ENCODE measurements at places on chromosomes 16 and 17. TPM values are rescaled to one million over a fixed set of nuclear protein-coding genes. Genes with fewer than 3 reads are reported as not detected.

DNA sequence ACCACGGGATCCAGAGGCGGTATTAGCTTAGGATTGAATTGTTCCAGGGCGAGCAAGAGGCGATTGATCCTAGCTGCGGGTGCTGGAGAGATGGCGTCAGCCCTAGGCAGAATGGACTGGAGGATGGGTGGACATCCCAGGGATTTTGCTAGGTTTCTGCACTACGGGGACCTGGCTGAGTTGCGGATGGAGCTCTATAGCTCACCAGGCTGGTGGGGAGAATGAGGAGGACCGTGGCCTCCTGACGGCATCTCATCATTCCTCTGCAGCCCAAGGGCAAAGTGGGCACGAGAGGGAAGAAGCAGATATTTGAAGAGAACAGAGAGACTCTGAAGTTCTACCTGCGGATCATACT is 614 bp downstream of the TMEM208 start:
- DNase-seq, result no peak

DNA sequence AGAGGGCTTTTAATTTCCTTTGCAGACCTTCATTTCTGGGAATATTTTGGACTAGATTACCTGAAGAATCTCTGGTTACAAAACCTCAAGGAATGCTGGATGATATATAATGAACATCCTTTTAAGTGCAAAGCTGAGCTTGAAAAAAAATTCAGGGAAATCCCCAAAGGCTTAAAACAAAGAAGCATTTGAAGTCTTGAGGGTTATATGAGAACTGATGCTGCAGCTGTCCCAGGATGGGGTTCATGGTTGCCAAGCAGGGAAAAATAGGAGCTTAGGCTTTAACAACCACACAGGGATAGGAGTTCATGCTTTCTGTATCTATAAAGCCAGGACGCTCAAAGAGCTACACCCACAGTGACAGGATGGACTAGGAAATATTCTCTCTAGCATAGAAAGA is 150.4 kb upstream of the IRX5 start:
- DNase-seq, result no peak

DNA sequence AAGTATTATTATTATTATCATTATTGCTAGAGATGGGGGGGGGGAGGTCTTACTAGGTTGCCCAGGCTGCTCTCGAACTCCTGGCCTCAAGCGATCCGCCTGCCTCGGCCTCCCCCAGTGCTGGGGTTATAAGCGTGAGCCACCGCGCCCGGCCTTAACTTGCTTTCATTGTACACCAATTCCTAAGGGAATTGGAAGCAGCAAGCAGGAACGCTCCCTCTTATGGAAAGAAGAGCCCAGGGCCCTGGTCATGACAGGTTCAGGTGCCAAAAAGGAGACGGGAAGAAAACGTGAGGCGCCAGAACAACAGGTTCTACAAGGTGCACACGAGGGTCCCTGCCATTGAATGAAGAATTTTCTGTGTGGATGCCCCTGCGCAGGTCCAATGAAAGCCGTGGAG is 540 bp upstream of the RPL38 start:
- no peak for DNase-seq

GRCh38 chr16:78170494-78170933 is 71.1 kb downstream of the WWOX start:
- no peak for DNase-seq

- no peak for DNase-seq
These were observed 44.7 kb downstream of the IL21R start for GRCh38 chr16:27446721-27447120.

DNA sequence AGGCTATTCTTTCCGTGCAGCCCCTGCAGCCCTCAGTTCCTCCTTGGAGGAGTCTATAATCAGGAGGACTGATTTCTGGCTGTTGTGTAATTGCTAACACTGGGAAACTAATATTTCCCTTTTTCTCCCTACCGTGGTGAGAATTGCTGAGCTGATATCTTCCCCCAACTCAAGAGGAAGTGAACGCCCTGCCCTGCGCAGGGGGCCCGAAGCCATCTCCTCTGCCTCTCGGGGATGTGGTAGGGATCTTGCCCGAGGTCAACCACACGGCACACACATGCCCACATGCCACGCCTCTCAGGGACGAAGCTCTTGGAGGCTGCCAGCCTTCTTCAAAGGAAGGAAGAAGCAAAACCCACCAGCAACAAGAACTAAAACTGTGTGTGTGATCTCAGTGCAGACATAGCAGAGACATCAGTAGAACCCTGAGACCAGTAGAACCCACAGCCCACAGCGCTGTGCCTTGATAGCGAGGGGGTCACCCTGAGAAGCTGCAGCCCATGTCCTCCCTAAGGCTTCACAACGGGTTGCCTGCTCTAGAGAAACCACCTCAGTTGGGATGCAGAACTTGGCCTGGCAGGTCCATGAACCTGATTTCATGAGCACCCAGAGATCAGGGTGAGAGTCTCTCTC is 8.9 kb upstream of the ULK2 start:
- DNase-seq, result no peak

DNA sequence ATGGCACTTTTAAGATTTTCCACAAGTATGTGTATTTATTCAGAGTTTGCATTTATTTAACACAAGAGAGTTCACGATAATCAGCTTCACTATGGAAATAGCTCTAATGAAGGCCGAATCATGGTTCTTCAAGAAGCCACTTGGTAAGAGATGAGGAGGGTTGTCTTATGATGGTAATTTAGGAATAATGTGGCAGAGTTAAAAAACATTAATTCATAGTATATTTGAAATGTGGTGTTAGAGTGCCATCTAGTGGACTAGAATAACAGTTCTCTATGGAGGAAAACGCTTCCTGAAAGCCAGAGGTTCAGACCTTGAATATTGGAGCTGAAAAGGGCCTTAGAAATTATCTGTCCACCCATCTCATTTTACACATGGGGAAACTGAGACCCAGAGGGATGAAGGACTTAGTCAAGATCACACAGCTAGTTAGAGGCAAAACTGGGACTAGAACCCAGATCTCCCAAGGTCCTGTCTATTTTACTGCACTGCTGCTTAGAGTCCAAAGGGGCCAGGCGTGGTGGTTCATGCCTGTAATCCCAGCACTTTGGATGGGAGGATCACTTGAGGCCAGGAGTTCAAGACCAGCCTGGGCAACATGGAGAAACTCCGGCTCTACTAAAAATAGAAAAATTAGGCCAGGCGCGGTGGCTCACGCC is 33.8 kb upstream of the KPNB1 start:
- DNase-seq, result peak; percentile 40

DNA sequence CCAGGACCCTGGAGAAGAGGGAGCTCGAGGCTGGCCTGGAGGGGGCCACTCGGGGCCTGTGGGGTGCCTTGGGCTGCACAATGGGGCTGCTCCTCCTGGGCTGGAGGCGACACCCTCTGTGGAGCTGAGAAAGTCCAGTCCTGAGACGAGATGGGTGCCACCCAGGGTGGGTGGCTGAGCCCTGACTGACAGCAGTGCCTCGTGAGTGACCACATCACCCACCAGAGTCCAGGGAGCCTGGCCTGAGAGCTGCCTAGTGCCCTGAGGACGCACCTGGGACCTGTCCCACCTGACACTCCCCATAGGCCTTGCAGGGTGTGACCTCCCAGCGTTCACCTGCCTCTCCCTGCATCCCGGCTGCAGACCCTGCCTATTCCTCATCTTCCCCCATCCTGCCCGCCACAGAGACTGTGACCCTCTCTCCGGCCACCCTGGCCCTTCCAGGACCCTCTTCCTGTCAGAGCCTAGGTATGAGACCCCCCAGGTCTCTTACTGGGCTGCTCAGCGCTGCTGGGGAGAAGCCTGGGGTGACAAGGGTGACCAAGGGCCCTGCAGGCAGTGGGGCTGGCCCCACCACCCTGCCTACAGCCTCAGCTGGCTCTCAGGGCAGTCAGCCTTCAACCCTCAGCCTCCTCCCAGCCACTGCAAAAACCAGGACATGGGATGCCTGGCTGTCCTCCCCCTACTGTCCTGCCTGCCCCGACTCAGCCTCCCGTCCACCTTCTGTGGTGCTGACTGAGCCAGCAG is 41.2 kb downstream of the TNFRSF13B start:
- no peak for DNase-seq

DNA sequence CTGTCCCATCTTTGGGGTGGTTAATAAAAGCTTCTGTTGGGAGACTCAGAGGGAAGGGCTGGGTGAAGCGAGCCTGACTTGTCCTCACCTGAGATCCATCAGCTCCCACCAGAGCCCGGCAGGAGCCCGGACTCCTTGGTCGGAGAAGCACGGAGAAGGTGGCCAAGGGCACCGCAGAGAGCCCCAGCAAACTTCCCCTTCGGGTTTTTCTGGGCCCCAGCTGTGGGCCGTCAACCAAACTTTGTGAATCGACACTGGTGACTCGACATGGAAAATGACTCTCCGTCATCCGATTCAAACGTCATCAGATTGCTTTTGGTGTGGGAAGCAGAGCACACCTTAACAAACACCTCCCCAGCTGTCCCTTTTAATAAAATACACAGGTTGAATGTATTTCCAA is 21.4 kb downstream of the ENPP7 start:
- DNase-seq, result no peak

DNA sequence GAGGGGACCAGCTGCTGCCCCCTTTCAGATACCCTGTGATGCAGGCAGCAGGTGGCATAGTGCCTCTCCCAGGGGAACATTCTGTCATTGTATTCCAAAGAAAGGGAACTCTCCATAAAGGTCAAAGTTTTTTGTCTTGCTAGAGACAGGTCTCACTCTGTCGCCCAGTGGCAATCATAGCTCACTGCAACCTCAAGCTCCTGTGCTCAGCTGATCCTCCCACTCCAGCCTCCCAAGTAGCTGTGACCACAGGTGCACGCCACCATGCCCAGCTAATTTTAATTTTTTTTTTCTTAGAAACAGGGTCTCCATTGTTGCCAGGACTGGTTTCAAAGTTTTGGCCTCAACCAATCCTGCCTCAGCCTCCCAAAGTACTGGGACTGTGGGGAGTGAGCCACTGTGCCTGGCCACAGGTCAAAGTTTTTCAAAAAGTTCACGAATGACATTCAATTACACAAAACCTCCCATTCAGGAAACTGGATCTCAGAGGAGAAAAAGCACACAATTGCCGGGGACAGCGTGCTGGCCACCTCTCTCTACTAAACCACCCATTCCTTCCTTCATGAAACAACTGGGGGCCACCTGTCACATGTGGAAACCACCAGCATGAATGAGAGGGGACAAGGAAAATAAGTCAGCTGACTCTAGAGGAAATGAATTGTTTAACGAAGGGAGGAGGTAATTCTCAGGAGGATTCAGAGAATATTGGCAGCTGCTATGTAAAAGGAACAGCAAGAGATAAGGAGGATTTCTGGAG is 80.0 kb downstream of the MARCHF10 start:
- DNase-seq, result no peak

GRCh38 chr17:66654106-66654740 is 180.7 kb upstream of the CACNG5 start:
- no peak for DNase-seq

GRCh38 chr17:58344791-58345157 is 7.2 kb downstream of the SUPT4H1 start:
- no peak for DNase-seq

- no peak for DNase-seq
These were observed 132.6 kb downstream of the ZFHX3 start for GRCh38 chr16:72915331-72915730.

- no peak for DNase-seq
These were observed 8.5 kb downstream of the SLC22A31 start for GRCh38 chr16:89191901-89192185.

DNA sequence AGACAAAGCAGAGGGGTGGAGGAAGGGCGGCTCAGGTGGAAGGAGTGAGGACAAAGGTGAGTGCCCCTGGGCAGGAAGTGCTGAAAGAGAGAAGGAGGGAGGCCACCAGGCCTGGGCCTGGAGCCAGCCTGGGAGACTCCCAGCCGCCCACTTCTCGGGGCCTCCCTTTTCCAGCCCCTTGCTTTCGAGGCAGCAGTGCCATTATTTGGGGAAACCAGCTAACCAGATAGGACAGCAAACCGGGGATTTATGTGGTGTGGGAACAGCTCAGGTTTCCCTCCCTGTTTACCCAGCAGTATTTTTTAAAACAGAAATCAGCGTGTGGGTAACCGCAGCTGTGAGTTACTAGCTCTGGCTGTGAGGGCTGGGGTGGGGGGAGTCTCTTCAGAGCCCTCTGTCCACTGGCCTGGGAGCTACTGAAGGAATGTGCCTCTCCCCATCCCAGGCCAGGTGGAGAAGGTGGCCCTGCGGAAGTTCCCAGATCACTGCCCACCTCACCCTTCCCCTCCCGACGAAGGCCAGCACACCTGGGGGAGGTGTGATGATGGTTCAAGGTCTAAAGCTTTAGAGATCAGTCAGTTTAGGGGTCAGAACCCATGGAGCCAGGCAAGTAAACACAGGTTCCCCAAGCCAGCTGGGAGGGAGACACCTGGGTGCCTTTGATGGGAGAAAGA is 8.4 kb upstream of the MEOX1 start:
- no peak for DNase-seq

Gene CIAO2B
- 52.0 TPM for total RNA-seq

Gene SYNGR3
- 2.0 TPM for total RNA-seq

Gene DNAI2
- total RNA-seq, result not detected

All from urinary bladder (tissue), 4 donors.